ENCODE measurements at places on chromosomes 12 and 14.

DNA sequence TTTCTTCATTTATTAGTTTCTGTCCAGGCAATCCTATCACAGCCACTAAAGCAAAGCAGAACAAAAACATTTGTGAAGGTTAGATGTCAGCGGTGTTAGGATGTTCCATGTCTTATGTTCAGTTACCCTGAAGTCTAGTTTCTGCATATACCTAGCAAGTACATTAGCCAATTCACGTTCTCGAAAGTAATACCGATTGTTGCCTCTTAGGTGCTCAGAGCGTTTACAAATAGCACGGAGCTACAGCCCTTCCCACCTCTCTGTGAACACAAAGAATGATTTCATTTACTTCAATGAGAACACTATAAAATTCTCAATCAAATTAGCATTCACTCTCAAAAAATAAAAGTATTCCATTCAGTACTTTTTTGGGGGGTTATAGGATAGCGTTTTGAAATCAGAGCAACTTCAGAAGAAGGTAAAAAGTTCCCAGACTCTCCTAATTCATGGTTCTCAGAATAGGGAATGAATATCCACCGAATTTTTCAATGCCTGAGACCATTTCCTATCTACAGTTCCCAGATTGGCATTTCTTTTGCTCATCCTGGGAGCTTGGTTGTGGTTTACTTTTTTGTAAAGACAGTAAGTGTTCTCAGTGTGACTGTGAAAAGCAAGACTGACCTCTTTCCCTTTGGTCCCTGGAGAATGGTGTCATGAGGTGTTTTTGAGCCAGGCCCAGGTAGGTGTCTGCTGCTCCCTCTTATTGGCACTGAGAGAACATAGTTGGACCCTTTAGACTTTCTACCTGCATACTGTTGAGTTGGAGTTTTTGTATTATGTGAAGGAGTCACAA, 488.0 kb upstream of the RGS6 start:
- DNase-seq, result no peak

GRCh38 chr14:105184461-105184860, 3.3 kb upstream of the NUDT14 start:
- DNase-seq, result no peak

DNA sequence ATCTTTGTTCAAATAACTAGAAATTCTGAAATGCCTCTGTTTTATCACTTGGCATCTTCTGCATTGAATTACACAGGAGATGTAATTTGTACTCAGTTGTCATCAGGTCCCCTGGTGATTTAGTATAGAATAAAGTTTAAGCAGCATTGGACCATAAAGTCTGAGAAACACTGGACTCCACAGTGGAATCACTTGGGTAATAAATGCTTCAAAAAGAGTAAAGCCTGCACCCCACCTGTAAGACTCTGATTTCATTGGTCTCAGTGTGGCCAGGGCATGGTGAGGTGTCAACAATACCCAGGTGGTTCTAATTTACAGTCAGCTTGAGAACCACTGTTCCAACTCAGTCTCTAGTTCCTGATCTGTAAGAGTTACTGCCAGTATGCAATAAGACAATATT, 148.9 kb downstream of the ITPR2 start:
- no peak for DNase-seq

DNA sequence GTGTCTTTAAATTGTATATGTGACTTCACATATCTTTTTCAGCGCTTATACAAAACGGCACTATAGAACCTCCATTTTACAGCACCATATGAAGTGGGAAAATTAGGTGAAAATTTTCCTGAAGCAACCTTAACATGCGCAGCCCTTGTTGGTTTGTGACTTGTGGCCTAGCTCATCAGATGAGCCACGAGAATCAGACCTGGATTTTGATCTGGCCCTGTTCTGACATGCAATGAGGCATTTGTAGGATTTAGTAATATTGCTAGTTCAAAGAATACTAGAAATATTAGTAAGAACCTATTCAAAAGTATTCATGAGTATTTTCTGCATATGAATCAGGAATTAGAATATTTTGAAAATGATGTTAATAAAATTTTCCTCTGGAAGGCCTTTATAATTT, 2.9 kb downstream of the CDKN1B start:
- no peak for DNase-seq

DNA sequence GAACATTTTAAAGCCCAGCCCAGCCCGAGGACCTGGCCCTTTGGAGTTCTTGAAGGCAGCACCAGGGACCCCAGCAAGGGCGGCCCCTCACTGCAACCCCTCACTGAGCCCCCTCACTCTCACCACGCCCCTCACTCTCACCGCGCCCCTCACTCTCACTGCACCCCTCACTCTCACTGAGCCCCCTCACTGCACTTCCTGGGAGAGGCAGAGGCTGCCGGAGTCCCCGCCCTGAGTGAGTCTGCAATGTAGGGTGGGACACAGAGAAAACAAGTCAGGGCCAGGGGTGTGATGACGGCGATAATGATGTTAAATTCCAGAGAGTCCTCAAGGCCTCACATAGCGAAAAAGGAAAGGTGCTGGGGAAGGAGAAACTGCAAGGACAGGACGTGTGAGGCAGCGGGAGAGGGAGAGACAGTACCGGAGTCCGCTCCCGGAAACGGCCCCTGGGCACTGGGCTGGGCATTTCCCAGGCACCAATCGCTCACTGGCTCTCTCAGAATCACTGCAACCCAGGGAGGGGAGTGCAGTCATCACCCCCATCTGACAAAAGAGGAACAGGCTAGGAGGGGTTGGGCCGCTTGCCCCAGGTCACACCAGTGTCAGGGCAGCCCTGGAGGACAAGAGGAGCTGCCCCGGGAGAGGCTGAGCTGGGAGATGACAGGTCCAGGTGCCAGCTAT, 24.9 kb downstream of the CCDC88C start:
- DNase-seq, result no peak

GRCh38 chr12:109504068-109504467, 26.6 kb downstream of the UBE3B start:
- DNase-seq, result no peak

DNA sequence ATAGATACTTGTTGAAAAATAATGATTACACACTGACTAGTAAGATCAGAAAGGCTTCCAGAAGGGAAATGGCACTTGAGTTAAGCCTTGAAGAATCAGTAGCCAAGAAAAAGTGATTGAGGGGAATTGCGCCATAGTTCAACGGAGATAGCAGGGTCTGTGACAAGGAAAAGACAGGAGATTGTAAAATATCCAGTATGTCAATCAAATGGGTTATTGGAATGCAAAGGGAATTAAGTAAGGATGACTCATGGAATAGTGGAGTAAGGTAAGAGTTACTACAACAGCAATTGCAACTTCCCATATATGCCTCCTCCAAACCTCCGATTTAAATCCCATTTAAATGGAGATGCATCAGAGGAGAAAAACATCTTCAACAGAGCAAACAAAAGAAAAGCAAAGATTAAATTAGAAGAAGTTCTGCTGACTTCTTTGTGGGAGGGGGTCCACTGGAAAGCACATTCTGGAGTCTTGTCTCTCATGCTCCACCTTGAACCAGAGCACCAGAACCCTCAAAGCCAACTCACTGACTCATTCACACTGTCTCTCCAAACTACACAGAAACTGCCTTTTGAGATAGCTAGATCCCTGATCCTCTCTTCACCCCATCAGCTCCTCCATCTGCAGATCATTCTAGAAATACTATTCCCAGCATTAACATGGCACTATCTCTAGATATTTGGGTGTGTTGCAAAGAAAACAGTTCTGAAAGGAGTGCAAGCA, 138.2 kb downstream of the NUAK1 start:
- no peak for DNase-seq

GRCh38 chr12:124441443-124442194, 125.8 kb downstream of the NCOR2 start:
- DNase-seq, result no peak

Data from islet precursor cell (in vitro differentiated cells).